Fibroblast of skin of scalp (primary cell): ENCODE measurements at places on chromosomes 4 and X.

- DNase-seq = no peak
These were observed 15.8 kb upstream of the CSF2RA start for GRCh38 chrX:1252861-1253260.

GRCh38 chr4:89434364-89434988, 126.9 kb upstream of the GPRIN3 start:
- DNase-seq = peak; percentile 5

DNA sequence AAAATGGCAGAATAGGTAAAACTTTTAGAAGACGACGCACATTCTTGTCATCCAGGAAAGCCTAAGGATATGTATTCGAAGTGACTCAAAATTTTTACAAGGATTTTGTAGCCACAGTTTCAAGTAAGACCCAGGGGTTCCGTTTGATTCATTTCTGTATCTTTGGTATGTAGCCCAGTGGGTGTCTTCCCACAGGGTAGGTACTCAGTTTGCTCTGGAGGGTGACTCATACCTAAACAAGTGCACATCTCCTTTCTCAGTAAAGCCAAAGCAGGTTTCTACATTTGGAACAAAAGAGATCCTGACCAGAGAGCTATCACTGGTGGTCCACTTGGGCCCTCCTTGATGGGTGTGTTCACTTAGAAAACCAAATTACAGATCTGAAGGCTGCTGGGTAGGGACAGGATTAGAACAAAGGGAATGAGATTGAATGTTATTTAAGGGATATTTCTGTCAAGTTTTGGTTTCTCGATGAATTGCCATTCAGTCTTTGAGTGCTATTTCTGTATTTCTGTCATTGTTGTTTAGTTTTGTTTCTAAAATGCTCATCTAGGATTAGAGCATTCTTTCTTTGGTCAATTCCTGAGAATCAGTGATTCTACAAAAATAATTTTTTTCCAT, 56.1 kb downstream of the PLS3 start:
- peak; percentile 85 for DNase-seq

- no peak for DNase-seq
These were observed 26.3 kb downstream of the AREG start for GRCh38 chr4:74471264-74471663.

DNA sequence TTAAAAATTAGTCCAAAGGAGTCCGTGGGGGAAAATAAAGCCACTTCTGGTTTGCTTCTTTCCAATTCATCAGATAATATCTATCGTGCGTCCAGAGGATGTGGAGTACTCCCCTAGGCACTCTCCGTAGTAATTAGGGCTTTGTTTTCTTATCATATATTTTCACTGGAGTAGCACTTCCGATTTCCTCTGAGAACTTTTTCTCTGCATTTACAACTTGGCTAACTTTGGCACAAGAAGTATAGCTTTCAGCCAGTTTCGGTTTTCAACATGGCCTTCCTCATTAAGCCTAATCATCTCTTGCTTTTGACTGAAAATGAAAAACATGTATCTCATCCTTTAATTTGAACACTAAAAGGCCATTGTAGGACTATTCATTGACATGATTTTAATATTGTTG, 80.5 kb downstream of the CASP3 start:
- DNase-seq = no peak

DNA sequence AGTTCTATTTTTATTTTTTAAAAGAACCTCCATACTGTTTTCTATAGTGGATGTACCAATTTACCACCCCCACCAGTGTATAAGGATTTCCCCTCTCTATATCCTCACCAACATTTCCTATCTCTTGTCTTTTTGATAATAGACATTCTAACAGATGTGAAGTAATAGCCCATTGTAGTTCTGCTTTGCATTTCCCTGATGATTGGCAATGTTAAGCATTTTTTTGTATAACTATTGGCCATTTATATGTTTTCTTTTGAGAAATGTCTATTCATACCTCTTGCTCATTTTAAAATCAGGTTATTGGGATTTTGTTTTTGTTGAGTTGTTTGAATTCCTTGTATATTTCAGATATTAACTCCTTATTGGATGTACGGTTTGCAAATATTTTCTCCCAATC, 251.1 kb upstream of the HTR2C start:
- no peak for DNase-seq

- DNase-seq = no peak
These were observed 839.3 kb upstream of the GRIA3 start for GRCh38 chrX:122344816-122345215.

GRCh38 chrX:44012484-44013096, 39.4 kb upstream of the NDP start:
- DNase-seq = peak; percentile 76
